ENCODE measurements at places on chromosomes 4 and X.

GRCh38 chrX:78687586-78687985 is 28.5 kb upstream of the RTL3 start:
- DNase-seq, result no peak

- no peak for DNase-seq
These were observed 97.1 kb downstream of the NFKB1 start for GRCh38 chr4:102598086-102598761.

GRCh38 chr4:143148521-143148920 is 36.2 kb upstream of the USP38 start:
- DNase-seq, result no peak

DNA sequence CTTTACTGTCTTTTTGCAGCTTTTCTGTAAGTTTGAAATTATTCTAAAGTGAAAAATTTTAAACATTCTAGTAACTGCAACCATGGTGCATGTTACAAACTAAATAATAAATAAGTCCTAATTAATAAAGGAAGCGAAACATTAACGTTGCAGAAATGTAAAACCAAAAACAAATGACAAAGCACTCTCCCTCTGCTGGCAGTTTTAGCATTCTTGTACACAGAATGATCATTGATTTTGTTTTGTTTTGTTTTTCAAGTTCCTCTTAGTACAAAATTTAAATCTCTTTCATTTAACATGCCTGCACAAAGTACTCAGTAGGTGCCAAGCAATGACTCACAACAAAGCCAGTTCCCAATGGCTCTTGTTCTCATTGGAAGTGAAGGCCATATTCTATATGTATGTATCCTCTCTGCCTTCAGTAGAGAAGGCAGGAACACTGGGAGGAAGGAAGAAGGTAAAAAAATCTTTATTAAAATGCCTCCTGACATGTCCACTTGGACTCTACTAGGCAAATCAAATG is 13.7 kb upstream of the TMSB4X start:
- no peak for DNase-seq

GRCh38 chr4:37054531-37055077 is 189.9 kb upstream of the NWD2 start:
- DNase-seq, result no peak

GRCh38 chr4:81631958-81632441 is 160.3 kb upstream of the RASGEF1B start:
- DNase-seq, result no peak

DNA sequence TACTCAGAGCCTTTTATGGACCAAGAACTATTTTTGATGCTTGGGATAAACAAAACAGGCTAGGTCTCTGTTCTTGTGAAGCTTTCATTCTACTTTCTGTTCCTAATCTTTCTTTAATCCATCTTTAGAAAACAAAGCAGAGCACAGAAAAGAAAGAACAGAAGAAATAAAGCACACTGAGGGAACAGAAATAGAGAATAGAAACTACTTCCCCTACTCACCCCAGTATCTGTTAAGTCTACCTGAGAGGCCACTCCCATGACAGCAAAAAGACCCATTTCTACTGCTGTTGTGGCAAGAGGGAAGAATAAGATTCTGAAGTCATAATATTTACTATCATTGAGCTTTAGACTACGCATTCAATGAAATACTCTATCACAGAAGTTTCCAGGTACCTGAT is 9.2 kb downstream of the RFC1 start:
- no peak for DNase-seq

- no peak for DNase-seq
These were observed 2266.9 kb downstream of the PCDH7 start for GRCh38 chr4:32987111-32987510.

DNA sequence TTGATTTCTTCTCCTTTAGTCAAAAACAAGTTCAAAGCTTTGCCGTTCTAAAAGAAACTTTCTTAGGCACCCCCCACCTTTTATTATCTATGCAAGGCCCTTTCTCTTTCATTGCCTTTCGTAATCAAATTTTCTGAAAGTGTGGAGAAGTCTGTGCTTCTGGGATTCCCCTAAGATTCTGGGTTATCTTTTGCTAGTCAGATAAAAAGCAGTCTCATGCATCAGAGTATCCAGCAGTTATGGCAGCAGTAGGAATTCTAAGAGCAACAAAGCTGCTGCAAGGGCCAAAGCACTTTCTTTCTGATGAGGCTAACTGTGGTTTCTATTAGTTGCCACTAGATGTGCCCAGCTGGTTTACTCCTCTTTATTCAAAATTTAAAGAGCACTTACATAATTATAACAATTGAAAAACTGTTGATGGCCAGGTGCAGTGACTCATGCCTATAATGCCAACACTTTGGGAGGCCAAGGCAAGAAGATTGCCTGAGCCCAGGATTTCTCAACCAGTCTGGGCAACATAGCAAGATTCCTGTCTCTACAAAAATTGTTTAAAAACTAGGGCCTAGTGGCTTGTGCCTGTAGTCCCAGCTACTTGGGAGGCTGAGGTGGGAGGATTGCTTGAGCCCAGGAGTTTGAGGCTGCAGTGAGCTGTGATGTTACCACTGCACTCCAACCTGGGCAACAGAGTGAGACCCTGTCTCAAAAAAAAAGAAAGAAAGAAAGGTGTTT is 296.2 kb downstream of the PAPSS1 start:
- DNase-seq, result no peak

DNA sequence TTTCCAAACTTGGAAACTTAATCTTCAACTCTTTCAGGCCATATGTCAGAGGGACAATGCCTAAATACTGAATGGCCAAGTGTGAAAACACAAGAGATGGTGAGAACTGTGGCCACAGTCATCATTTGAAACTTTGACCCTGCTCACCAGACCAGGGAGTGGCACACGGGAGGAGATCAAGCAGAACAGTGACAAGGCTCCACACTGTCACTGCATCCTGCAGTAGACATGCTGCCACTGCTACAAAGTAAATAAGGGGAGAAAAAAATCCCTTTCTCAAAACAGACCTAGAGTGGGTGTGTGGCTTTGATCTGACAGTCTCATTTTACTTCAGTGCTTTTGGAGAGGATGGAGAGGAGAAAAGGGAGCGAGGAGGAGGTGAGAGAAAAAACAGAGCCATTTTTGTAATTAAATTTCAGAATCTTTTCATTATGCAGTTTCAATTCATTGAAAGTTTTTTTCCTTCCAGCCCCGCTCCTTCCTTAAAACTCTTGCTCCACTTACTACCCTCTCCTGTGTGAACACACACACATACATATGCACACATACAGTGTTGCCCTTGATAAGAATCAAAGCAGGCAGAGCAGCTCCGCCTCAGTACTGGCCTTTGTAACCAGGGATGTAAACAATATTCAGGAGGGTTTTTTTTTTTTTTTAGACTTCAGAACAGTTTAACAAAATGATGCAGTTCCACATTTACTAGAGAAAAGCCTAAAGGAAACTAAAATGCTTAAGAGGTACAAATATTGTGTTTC is 34.4 kb downstream of the NEXMIF start:
- no peak for DNase-seq

GRCh38 chrX:15814771-15815365 is 24.6 kb downstream of the ZRSR2 start:
- no peak for DNase-seq

GRCh38 chrX:101977106-101977505 is 45.3 kb upstream of the ZMAT1 start:
- DNase-seq, result no peak

DNA sequence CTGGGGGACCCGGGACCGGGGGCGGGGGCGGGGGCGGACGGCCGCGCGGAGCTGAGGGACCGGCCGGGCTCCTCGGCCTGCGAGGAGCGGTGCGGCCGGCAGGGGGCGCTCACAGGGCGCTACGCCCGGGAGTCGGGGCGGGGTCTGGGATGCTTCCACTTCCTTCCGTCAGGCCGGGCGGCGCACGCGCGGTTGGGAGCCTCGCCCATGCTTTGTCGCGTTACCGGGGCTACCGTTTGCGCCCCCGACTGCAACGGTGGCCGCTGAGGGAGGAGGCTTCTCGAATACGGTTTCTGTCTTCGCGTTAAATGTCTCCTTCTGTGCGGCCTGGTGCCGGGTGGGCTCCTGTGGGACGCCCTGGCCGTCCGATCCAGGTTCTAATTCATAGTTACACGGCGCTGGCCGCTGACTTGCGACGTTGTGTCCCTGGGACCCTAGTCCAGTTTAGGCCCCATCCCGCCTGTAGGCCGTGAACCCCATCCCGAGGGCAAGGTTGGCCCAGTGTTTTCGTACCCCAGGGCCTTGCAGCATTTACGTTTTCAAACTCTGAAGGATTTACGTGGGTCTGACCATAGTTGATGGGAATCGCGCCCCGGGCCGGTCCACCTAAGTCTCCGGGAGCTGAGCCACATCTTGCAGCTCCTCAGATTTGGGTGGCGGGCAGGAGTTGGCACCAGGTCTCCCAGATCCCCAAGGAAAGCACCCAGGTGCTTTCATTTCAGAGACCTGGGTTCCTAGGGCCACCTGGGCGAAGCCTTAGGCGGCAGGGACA is 549 bp downstream of the MSL3 start:
- DNase-seq, result peak; percentile 24

DNA sequence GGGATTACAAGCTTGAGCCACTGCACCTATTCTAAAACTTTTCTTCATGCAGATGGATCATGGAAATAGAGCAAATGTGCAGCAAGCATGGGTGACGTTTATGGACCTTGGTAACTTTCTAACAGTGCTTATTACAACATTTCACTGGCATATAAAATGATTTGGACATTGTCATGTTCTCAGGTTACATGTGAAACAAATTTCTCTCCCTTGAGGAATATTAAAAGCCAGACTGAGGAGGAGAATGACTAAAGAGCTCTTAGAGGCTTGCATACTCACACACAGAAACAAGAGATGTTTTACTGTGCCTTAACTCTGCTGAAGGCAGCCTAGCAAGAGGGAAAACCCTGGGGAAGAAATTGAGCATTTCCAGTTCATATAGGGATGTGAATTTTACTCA is 38.6 kb upstream of the GPR101 start:
- no peak for DNase-seq

DNA sequence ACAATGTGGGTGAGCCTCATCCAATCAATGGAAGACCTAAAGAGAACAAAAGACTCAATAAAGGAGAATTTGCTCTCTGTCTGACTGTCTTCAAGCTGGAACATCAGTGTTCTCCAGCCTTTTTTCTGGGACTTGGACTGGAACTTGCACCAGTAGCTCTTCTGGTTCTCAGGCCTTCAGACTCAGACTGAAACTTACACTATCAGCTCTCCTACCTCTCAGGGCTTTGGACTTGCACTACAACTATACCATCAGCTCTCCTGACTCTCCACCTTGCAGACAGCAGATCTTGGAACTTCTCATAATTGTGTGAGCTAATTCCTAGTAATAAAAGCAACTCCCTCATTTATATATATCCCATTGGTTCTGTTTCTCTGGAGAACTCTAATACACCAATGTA is 185.9 kb downstream of the SMIM20 start:
- DNase-seq, result no peak
